ENCODE measurements at places on chromosomes 4 and X.

GRCh38 chrX:50081282-50081889 is 119.4 kb downstream of the AKAP4 start:
- no peak for DNase-seq

DNA sequence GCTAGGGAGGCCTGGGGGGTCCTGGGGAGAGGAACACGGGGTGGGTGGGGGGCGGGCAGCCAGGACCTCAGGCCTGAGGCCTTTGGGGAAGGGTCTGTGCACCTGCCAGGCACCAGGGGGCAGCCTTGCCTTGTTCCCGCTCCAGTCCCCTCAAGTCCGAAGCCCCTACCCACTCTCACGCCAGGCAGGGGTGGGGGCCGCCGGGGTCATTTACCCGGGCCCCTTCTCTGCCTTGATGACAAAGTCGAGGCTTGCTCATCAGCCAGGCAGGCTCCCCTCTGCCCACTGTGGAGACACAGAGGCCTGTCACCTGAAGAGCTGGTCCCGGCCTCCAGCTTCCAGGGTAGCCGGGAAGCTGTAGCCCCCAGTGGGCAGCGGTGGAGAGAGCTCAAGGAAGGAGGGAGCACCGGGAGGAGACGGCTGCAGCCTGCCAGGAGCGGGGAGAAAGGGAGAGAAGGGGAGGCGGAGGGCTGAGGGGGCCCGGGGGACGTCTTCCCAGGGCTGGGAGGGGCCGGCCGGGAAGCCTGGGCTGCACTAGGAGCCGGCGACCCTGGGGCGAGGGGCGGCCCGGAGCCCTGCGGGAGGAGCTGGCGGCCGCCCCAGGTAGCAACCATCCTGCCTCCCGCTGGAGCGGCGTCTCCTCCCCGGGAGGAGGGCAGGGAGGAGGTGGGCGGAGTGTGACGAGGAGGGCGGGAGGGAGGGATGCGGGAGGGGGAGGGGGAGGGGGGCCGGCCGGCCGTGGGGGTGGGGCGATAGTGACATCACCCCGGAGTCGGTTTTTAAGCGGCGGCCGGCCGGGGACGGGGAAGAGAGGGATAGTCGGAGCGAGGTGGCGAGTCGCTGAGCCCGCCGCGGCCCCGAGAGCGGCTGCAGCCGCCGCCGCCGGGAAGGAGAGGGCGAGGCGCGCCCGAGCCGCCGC is at the start of gene SLC6A8:
TSS of gene SLC6A8 (plus strand) at position 806 of the 919 bp plus-strand sequence. CDS start 649 bp downstream, outside the sequence.
- DNase-seq = peak; percentile 33

GRCh38 chrX:29477878-29478277 is 737.5 kb upstream of the MAGEB2 start:
- no peak for DNase-seq

GRCh38 chrX:24659106-24659505 is 12.0 kb upstream of the PCYT1B start:
- no peak for DNase-seq

GRCh38 chrX:11458170-11458569 is 165.0 kb downstream of the AMELX start:
- no peak for DNase-seq

GRCh38 chr4:48483777-48484493 is 792 bp downstream of the SLC10A4 start:
- no peak for DNase-seq

GRCh38 chr4:921830-922331 is 10.2 kb downstream of the GAK start:
- no peak for DNase-seq

GRCh38 chrX:42530027-42530426 is 247.9 kb downstream of the PPP1R2C start:
- no peak for DNase-seq

- DNase-seq = no peak
Observed at GRCh38 chr4:10179957-10180602, 63.5 kb upstream of the WDR1 start.

- no peak for DNase-seq
Observed at GRCh38 chr4:3715061-3715854, 50.9 kb upstream of the ADRA2C start.

DNA sequence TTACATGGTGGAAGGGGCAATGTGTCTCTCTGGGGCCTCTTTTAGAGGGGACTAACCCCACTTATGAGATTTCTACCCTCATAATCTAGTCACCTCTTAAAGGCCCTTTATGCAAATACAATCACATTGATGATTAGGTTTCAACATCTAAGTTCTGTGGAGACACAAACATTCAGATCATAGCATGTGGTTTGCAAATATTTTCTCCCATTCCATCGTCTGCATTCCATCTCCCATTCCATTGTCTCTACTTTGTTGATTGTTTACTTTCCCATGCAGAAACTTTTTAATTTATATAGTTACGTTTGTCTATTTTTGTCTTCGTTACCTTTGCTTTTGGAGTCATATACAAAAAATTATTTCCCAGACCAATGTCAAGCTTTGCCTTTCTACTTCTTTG is 927.5 kb upstream of the INTU start:
- no peak for DNase-seq

DNA sequence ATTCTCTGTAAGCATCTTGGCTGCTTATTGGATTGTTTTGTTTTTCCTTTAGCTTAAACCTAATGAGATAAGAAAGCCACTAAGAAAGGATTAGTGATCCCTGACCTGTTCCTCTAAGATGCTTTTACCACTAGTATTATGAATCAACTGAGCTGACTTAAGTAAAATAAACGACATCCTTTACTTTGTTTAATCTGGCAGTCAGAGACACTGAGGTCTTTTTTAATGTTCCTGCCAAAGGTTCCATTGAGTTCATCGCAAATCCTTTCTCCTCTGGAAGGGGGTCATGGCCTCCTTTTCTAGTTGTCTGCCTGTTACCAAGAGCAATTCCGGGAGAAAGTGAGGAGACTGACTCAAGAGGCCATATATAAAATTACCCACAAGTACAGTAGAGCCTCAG is 1038.3 kb upstream of the SLIT2 start:
- DNase-seq = no peak

- no peak for DNase-seq
Observed at GRCh38 chr4:139243448-139244365, 36.3 kb downstream of the MGARP start.

DNA sequence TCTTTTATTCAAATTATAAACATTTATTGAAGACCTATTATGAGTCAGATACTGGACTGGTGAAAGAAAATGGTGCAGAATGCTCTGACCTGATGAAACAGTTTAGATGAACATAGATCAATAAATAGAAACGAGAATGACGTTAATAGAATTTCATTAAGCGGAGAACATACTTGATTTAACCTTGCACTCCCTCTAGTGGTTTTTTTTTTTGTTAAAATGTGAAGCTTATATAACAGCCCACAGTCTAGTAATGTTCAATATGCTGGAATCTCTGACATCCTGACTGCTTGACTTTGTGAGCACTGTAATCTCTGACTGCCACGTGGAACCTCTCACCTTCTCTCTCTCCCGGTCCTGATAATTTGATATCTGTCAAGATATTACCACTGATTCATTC is 32.3 kb downstream of the HDAC8 start:
- DNase-seq = peak; percentile 6

DNA sequence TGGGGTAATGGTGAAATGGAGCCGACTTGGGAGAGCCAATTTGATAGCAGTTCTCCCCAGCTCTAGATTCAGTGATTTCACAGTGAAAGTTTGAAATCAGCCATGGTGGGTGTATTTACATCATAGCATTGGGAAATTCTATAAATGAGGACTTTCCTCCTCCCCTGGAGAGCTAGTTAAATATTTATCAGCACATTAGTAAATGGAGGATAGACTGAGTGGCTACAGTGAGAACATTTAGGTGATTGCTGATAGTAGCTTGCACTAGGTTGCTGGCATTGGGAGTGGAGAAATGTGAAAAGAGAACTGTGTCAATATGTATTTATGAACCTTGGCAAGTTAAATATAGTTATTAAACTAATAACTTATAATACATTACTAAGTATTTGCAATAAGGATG is 347.3 kb downstream of the CCSER1 start:
- DNase-seq = no peak
